NCI-H774 (cell line): ENCODE measurements at places on chromosomes 13 and 19.

- DNase-seq, result no peak
These were observed 25.5 kb upstream of the TSC22D1 start for GRCh38 chr13:44601586-44601985.

DNA sequence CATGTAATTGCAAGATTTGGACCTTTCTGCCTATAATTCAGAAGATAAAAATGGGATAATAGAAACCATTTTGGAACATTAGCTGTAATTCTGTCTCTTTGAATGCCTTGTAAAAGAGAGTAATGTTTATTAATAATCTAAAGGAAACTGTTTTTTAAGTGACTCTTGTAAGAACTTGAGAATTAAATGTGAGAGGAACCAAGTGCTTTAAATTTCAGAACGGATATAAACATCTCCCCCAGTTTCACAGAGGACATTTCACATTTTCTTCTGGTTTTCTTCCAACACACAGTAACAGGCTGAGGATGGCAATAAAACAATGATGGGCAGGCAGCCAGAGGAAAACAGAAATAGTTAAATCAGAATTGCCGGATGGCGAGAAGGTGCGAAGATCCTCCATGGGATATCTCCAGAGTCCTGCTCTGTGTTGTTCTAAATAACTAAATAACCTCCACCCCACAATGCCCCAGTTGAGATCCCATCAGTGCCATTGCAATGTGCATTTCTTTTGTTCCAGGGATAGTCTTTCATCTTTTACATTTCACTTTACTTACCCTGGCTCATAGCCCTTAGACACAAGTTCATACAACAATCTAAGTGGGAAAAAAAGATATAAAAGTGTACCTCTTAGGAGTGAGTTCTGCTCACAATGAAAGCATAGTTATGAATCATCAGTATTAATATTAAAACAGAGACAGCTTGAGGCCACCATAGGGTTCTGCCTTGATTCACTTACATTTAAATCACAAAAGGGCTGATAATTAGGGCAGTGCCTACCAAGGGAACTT is 73.3 kb downstream of the TNFRSF19 start:
- no peak for DNase-seq

- DNase-seq, result no peak
These were observed 28.0 kb downstream of the CARS2 start for GRCh38 chr13:110677731-110678545.

- DNase-seq, result no peak
These were observed 41.5 kb downstream of the MLLT1 start for GRCh38 chr19:6238256-6238642.

DNA sequence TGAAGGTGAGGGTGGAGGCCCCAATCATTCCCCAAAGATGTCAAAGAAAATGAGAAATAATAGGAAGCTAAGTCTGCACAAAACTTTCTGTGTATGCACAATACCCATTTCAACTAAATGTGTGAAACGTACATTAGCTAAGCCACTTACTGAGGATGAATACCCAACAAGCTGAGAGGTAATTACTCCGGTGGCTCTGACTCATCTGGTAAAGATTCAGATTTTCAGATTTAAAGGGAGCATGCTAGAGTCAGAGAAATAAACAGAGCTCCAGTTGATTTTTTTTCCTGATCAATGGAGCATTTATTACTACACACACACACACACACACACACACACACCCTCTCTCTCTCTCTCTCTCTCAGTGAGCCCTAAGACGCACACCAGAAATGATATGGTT is 194.8 kb upstream of the ARGLU1 start:
- DNase-seq, result no peak

- no peak for DNase-seq
These were observed 329.2 kb downstream of the DLEU7 start for GRCh38 chr13:50514249-50514648.

DNA sequence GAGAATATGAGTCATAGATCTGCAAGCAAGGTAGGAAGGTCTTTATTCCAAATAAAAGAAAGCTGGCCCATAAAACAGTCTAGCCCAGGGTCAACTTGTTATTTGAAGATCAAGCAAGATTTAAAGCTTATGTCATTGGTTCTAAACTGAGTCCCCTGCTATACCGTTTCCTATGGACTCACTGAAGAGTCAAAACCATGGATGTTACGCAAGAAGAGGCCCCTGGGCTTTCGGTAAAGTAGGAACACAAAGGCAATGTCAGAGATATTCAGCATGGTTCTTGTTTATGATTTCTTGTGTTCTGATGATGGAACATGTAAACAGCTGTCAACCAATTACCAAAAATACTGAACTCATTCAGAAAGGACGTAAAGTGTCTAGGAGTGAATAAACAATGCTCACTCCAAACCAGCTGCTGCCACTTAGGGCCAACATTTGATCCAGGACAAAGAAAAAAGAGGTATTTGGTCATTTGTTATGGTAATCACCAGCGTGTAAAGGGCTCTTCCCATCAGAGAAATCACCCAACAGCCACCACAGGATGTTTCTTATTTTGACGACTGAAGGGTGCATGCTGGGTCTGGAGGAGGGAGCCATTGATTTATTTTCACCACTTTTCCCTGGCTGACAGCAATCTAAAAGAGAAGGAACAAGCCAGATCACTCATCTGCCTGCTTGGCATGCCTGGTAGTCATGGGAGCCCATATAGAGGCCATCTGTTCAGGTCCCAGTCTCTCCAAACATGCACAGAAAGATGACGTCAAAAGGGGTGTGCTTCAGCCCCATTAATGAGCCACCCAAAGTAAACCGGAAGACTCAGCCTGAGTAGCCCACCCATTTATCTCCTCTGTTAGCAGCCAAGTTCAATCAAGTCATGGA is 68.3 kb downstream of the FGF14 start:
- peak; percentile 54 for DNase-seq

DNA sequence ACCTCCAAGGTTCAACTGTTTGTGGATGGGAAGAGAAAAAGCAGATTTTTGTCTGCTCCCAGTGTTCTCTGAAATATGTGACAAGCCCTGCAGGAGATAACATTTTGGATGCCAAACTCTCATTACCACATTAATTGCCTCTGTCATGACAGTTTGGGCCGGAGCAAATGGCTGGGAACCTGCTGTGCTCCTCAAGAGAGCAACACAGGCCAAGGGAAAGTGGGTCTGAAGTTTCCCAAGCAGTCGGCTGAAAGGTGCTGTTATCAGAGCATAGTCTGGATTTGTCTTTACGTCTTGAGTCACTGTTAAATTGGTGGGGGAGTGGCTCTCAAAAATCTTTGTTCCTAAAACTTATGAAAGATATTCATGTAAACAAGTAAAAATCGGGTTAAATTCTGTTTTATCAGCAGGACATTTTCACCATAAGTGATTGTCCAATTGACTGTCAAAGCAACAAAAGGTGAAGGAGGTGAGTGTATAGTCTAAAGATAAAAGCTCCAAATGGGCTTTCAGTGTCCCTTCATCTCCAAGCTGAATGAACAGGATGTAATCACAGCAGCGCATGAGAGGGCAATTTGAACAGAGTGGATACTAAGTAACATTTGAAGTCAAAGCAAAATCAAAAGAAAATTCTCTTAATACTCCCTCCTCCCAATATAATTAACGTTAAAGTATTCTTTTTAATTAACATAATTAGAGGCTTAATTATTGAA is 844.8 kb downstream of the PCDH17 start:
- DNase-seq, result no peak

DNA sequence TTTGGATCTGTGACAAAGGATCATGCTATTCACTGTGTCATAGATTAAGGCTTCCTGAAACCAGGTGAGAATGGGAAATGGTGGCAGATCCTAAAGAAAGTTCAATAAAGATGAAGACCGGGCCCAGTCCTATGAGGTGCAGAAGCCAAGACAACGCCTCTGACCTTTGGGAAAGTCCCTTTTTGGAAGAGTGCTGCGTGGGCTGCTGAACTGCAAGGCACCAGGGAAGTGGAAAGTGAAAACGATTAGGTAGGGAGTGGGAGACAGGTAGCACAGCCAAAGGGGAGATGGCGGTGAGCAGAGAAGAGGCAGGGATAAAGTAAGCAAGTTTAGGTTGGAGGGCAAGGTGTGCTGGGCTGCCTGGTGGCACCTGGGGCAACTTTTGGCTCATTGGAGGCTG is 16.3 kb downstream of the MBNL2 start:
- no peak for DNase-seq

DNA sequence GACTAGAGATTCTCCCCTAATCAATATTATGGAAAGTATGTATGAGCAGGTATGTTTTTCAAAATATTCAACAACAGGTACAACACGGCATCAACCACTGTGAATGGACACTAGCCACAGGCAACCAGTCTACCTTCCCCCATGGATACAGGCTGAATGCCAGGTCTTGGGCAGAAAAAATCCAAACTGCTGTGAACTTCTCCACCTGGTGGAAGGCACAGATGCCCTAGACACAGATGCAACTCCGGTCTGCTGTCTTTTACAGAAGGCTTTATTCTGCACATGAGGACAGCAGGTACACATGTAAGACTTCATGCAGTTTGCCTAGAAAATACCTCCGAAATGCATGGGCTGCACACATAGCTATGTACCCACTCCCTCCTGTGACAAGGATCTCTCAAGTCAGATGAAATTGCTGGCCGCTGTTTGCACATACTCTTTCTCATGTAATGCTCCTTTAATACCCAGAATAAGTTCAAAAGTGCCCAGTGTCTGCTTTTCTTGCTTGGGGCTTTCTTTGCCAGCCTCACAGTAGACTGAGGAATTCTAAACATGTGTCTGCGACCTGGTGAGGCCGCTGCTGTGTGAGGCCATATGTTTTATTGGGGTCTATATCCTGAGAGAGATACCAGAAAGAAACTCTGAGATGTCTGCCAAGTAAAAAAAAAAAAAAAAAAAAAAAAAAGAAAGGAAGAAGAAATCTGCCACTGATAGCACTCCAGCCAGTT is 325.9 kb downstream of the FOXO1 start:
- DNase-seq, result no peak
